ENCODE measurements at places on chromosomes 5 and 9. TPM values are rescaled to one million over a fixed set of nuclear protein-coding genes. Genes with fewer than 3 reads are reported as not detected.
A peak's percentile ranks its signal among the peaks of the same experiment; 100 is the strongest.

GRCh38 chr9:82034956-82035731 is 46.6 kb downstream of the SPATA31D1 start:
- DNase-seq: no peak

GRCh38 chr9:105093685-105094084 is 150.8 kb upstream of the SLC44A1 start:
- DNase-seq: no peak

DNA sequence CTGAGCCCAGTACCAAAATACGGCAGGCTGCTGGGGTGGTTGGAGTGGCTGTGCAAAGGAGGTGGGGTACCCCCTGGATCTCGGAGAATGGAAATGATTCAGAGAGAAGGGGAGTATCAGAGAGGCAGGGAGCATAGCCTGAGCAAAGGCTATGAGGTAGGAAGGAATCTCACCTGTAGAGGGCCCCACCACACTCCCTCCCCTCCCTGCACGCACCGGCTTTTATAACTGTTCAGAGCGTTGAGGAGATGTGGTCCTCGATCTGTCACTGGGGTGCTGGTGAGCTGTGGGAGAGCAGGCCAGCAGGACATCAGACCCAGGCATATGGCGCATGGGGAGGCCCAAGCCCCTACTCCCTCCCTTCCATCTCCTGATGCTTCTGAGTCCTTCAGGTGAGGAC is 13.2 kb downstream of the PHF19 start:
- no peak for DNase-seq

FABP6 gene
- not detected for total RNA-seq

GRCh38 chr5:65535529-65535987 is 27.4 kb downstream of the CENPK start:
- no peak for DNase-seq

GRCh38 chr9:96655198-96655851 is at the start of gene PRXL2C:
TSS of gene PRXL2C (minus strand) at chr9:96655317. CDS start at chr9:96655281, 36 bp downstream.
- DNase-seq: peak; percentile 20

DNA sequence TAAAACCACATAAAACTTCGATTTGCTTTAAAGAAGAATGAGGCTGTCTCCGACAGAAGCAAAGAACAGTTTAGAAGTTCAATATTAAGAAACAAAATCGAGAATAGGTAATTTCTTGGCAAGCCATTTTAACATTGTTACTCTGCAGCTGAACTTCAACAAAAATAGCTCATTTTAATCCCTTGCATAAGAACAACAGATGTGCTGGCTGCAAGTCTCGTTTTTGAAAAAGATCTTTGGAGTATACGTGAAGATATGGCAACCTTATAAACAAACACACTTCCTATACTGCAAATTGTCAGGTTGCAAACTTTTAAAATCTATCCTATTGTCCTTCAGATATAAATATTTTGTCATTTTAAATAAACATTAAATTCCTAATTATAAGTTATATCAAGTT is 71.5 kb downstream of the FBN2 start:
- no peak for DNase-seq

DNA sequence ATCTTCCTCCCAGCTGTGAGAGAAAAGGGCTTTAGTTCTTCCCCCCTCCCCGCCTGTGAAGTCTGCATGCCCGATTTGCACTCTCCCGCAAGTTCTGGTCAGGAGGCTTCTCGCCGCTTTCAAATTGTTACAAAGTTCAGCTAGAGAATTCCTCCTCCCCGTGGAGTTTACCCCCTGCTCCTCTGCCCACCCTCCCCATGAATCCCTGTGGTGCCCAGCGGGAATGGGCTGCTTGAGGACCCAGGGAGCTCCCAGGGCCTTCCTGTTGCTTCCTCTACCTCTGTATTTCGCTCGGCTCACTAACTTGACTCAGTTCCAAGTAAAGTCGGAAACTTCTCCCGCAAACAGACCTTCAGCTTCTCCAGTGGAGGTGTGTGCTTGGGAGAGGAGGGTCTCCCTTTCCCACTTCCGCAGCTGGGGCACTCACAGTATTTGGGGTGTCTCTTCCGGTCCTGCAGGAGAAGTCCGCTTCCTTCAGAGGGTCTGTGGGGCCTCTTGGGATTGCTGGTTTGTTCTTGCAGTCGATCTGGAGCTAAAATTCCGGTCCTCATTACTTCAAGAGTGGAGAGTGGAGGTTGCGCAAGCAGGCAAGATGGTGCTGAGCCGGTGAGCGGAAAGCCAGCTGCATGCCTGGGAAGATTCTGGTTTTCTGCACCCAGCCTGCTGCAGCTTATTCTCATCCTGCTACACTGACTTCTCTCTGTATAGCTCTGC is 97.8 kb downstream of the ADAMTS12 start:
- DNase-seq: no peak

DNA sequence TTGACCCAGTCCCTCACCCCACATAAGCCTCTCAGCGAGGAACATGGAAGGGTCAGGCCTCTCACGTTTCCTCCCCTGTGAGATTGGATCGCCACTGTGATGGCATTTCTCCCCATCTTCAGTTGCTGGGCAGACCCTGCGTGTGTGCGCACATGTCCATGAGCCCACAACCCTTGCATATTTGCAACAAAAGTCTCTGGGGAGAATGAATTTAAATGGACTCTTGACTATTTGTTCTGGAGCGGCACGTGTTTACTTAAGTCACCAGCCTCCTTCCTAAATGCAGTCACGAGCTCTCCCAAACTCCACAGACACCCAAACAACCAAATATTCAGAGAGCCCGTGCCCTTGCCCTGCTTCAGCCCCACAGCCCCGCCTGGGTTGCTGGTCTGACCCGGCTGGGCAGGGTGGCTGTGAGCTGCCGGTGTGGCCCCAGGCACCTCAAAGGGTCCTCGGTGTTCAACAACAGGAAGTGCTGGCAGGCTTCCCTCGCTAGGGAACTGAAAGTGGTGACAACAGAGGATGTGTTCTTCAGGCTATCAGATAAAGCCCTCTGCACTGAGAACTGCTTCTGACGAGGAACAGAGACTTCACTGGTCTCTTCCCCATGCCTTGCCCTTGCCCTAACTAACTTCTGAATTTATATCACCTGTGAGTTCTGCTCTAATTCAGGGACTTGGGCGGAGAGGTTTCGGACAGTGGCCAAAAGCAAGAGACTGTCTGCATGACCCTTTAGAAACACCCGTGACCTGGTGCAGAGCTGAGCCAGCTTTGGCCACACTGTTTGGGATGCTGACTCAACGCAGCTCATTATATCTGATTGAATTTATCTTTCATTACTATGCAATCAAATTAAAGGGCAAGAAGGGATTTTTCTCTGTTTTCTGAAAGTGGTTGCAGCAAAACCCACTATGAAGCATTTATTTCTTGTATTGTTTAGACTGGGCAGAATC is 19.2 kb upstream of the CD180 start:
- DNase-seq: peak; percentile 54

DNA sequence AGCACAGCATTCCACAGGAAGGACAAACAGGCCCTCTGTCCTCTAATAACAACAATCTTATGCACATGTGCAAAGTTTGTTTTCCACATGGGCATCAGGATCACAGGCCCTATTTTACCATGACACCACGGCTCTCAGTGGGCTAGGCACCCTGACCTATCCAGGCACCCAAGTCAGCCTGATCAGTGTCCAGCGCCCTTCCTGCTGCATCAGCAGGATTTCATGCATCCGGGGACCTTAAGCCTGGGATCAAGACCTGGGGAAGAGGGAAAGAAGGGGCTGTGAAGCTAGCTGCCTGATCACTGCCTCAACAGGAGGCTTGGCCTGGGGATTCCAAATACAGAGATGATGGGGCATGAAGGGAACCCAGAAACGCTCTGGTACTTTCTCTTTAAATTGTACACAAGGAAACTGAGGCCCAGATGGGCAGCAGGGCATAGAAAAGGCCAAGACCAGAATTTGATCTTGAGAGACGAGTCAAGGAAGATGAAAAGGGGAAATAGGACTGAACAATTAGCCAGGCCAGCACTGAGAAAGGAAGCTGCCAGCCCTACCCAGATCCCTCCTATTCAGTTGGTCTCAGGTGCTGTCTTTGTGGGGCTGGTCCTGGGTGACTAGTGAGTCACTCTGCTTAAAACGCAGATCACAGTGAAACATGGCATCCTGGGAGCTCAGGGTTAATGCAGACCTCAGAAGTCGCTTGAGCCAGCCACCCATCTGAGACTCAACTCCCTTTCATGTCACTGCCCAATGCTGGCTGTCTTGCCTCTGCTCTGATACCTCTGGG is 57.9 kb downstream of the SHB start:
- no peak for DNase-seq

DNA sequence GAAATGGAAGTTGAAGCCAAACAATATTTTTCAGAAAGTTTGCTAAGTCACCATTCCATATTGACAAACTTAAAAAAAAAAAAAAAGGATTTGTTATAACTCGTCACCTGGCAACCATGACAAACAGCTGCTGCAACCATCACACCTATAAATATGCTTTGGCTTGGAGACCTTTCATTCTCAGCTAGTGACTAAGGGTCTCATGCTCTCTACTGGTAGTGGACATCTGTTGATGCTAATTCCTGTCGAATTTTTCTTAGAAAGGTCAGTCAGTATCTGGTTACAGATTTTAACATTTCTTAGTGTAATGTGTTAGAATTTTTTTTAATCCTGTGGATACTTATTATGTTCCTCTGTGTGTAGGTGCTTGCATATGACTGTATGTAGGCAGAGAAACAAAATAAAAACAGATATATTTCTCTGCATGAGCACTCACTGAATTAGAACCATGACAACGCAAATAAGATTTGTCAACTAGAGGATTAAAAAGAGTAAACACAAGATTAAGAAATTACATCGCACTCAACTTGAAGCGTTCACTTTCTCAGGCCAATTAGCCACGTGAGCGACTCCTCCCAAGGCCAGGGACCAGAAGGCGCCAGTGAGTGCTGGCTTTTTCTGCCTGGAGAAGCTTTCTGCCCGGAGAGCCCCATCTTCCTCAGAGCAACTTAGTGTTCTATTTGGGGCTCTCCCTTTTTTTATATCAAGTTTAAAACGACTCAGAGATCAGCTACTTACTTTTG is 27.0 kb upstream of the ZNF622 start:
- DNase-seq: no peak

GRCh38 chr5:157020511-157021222 is 38.2 kb downstream of the HAVCR1 start:
- DNase-seq: no peak

DNA sequence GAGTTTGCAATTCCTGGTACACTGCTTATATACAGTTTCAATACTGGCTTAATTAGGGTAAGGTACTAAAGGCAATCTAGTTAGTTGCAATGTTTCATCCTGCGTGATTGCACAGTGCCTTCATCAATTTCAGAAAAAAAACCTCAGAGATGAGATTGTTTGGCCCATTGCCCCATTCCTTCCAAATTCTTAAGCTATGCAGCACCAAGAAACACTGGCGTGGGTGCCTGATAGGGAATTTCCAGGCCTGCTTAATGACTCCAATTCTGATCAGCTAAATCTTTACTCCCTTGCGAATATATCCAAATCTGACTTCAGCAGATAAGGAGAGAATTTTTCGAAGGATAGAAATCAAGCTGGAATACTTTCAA is 35.9 kb upstream of the GAS1 start:
- DNase-seq: no peak

- DNase-seq: no peak
Measured at GRCh38 chr5:2178528-2178927, 295.8 kb upstream of the IRX4 start.

DNA sequence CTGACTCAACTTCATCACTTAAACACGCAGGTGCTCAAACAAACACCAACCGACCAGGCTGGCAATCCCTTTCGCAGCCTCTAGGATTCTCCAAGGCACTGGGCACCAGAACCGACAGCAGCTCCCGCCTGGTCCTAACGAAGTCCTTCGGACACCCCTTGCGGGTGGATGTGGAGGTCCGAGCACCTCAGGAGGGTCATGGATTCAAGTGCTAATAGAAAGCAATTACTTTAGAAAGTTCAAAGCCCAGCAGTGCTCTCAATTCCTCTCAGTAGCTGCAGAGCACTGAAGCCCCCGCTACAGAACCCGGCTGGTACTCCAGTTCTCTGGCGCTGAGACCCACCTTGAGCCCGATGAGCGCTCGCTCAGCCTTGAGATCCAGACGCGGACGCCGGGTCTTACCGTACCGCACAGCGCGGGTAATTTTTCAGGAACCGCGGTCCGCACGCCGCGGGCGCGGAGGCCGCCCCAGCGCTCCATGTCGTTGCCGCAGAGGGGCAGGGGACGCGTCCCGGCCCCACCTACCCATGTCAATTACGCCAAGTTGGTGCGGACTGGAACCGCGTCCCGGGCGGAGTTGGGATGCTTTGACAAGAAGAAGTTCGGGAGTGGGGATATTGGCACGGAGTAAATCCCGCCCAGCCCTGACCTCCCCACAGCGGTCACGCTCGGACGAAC is 638 bp downstream of the MARCHF3 start:
- no peak for DNase-seq

GRCh38 chr9:128091144-128091543 is 23.1 kb downstream of the SLC25A25 start:
- DNase-seq: no peak

CDO1 gene
- 6.3 TPM for total RNA-seq

GRCh38 chr9:70557661-70558369 is 143.4 kb upstream of the KLF9 start:
- no peak for DNase-seq

- DNase-seq: no peak
Measured at GRCh38 chr9:133647148-133647547, 11.0 kb downstream of the DBH start.

RALGDS gene
- total RNA-seq: 34.6 TPM

DNA sequence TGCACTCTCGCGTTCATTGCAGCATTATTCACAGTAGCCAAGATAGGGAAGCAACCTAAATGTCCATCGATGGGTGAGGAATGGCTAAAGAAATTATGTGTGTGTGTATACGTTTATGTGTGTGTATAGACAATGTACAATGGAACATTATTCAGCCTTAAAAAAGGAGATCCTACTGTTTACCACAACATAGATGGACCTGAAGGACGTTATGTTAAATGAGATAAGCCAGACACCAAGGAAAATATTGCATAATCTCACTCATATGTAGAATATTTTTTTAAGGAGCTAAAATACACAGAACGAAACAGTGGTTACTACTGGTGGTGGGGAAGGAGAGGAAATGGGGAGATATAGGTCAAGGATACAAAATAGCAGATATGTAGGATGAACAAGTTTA is 2.4 kb downstream of the KIF2A start:
- DNase-seq: no peak

- DNase-seq: no peak
Measured at GRCh38 chr5:150188146-150188842, 1.6 kb upstream of the SLC6A7 start.

GRCh38 chr5:172114875-172115422 is 73.1 kb downstream of the STK10 start:
- DNase-seq: no peak

- no peak for DNase-seq
Measured at GRCh38 chr9:22208846-22209585, 199.9 kb upstream of the CDKN2B start.

DNA sequence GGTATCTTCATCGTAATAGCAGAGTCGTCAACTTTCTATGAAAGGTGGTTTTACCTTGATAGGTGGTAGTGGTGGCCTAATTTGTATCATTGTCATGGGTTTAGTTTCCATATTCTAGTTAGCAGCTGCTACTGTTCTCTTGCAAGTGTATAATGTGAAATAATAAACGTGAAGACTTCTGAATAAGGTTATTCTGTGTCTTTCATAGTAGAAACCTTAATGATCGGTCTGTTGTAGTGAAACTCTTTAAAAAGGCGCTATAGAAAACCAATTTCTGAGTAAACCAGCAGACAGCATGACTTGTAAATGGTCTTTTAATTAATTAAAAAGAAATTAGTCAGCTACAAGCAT is 1.6 kb downstream of the SET start:
- no peak for DNase-seq

All from pulmonary artery endothelial cell (primary cell).